ENCODE measurements at places on chromosomes 16 and 17.

DNA sequence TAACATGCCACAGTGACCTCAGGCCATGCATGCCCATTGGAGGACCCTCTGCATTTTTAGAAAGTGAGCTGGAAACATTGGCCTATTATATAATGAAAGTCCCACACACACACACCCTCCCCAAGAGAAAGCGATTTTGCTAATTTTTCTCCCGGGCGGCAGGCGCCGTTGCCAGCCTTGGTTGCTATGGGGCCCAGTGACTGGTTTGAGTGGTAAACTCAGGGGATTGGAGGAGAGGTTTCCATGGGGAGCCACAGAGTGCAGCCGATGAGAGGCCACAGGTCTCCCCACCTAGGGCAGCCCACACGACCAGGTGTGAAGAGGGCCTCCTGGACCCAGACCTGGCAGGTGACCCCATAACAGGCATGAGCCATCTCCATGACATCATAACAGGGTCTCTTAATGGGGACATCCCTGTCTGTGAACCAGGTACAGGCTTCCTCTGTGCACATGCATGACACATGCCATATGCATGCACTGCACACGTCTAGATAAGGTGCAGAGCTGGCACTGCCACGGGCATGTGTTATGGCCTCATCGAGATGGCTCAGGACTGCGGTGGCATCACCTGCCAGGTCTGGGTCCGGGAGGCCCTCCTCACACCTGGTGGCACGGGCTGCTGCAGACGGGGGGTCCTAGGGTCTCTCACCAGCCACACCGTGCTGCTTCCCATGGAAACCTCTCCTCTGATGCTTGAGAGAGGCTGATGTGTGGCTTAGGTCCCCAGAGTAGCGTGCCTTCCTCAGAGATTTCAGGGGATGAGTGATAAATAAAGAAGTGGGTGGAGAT, 144.1 kb downstream of the RBFOX3 start:
- DNase-seq: no peak

GRCh38 chr17:7243453-7243729, 1.1 kb upstream of the GABARAP start:
- DNase-seq: no peak

- DNase-seq: no peak
Observed at GRCh38 chr17:1920948-1921351, 91.1 kb downstream of the RPA1 start.

DNA sequence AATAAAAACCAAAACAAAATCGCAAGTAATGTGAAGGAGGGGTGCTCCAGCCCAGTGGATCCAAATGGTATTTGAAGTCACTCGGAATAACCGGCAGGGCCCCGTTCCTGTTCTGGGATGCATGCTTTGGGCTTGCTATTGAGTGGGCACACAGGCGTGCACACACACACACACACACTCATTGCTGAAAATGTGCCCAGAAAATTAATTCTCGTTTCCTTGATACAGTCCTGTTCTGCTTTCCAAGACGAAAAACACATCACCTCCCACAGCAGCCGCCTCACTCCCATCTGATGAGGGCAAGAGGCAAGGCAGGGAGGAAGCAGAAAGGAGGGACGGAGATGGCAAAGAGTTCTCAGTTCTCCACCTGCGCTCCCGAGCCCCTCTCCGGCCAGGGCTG, 62.2 kb upstream of the SDK2 start:
- no peak for DNase-seq

DNA sequence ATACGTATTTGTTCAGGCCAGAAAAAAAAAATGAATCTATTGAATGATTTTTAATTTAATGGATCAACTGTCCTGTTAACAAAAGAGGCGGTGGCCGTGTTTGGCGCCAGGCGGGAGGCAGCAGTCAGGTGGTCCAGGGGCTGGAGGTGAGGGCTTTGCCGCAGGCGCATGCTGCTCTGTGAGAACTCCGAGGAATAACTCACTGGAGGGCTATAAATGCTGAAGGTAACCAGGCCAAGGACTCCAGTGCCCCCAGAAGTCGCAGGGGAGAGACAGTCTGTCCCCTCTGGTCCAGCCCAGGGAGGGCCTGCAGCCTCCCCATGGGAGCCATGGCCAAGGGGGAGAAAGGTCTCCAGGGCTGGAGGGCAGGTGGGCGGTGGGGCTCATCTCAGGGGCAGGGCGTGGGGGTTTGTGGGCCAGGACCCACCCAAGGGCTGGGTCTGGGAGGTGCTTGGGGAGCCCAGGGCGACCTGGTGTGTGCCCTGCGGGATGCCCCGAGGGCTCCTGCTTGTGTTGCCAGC, 7.1 kb upstream of the BAHCC1 start:
- DNase-seq: no peak

DNA sequence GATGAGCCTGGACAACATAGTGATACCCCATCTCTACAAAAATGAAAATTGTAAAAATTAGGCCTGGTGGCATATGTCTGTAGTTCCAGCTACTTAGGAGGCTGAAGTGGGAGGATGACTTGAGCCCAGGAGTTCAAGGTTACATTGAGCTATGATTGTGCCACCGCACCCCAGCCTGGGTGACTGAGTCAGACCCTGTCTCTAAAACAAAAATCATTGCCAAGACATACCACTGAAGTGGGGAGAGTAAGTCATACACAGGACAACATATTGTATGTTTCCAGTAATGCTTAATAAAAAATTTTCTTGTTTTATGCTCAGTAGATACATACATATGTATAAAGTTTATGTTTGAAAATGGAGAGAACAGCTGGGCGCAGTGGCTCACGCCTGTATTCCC, 39.2 kb downstream of the NDE1 start:
- DNase-seq: no peak

DNA sequence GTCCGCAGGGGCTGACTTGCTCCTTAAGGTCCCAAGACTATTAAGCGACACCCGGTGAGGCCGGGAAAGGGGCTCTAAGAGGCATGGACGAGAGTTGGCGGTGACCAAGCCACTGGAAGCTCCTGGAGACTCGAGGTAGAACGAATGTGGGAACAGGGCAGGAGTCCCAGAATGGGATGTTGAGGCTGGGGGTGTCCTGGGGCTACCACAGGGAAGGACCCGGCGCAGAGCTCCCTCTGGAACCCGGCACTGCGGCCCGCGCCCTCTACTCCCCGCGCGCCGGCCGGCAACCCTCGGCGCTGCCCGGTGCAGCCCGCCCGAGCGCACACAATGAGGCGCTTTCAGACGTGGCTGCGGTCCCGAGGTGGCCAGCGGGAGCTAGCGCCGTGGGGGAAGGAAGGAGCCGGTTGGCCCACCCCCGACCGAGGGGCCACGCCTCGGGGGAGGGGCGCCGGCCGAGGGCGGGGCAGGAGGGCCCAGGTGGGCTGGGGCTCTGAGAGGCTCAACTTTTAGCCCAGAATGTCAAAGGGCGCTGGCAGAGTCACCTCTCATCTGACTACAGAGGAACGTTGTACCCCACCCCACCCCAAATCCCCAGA, at the start of gene CHST6:
Gene CHST6, minus strand, starts transcription at position 366 of the 599 bp plus-strand sequence. CDS start 15,613 bp downstream, outside the sequence.
- DNase-seq: no peak

- DNase-seq: no peak
Observed at GRCh38 chr16:85528528-85529387, 84.4 kb upstream of the GSE1 start.

- DNase-seq: no peak
Observed at GRCh38 chr17:73282629-73283028, 20.9 kb upstream of the CPSF4L start.

- no peak for DNase-seq
Observed at GRCh38 chr16:35449663-35450062, 1990.3 kb downstream of the TP53TG3F start.

GRCh38 chr17:62876673-62877405, 68.7 kb upstream of the MARCHF10 start:
- DNase-seq: no peak

DNA sequence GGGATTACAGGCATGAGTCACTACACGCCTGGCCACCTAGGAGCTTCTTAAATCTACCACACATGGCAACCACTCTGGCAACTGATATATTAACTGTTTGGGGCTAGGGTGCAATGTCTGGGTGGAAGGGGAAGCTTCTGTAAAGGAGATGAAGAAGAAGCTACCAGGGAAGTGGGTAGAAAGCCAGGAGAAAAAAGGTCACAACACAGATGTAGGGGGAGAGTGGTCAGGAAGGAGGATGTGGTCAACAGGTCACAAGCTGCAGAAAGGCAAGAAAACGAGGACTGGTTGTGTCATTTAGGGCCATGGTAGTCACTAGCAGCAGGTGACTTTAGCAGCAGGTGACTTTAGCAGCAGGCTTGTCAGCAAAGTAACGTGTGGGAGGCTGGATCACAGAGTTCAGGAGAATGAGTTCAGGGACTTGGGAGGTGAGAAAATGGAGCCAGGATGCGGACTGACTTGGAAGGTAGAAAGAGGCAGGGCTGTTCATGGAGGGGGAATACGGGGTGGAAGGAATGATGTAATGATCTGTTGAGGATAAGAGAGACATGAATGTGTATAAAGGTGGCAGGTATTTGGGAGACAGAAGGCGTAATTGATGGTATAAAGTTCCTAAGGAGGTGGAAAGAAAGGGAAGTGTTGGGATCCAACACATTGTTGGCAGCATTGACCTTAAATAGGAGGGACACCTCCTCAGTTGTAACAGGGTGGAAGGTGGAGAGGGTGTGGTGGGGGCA, 16.3 kb upstream of the WFIKKN2 start:
- no peak for DNase-seq

DNA sequence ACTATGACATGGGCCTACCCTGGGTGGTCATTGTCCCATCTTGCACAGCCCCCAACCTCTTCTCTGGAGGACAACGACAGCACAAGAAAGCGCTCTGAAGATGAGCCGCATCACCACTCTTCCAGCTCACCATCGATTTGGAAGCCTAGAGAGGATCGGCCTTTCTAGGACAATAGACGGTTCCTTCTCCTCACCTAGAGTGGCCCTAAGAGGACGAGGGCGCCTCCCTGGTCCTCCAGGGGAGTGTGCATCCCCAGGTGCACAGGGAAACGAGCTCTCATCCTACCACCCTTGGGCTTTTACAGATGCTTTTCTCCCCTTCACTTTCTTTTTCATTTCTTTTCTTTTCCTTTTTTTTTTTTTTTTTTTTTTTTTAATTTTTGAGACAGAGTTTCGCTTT, 20.3 kb upstream of the SLC52A1 start:
- no peak for DNase-seq

- DNase-seq: no peak
Observed at GRCh38 chr17:142876-143784, 5.8 kb downstream of the SCGB1C2 start.

DNA sequence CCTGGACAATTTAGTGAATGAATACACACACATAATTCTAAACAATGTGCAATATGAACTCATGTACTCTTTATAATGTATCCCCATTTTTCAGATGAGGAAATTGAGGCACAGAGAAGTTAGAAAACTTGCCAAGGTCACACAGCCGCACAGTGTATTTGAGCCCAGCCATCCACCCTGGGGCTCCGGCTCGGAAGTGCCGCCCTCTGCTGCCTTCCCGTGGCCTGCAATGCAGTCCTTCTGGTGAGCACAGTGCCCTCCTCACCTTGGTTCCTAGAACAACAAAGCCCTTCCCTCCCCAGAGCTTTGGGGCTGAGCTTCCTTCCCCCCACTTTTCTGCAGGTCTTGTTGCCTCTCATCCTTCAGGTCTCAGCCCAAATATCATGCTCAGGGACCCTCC, 63.7 kb downstream of the C16orf78 start:
- DNase-seq: no peak

DNA sequence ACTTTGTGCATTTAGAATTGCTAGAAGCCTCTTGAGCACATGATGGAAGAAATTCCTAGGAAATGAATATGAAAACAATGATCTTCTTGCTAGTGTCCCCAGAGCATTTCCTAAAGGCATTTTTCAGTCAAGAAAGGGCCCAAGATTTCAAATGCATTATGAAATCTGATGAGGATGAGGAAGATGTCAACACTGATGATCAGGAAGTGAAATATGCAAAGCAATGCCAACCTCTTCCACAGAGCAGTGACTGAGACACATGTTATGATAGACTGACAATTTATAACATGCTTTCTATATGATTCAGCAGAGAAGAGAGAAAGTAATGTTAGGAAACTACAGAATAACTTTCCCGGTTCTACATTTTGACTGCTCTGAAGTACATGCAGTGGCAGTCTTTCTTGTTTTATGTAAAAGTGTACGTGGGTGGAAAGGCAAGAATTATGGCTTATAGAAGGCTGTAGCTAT, 859.1 kb upstream of the GOT2 start:
- DNase-seq: peak; percentile 91

- no peak for DNase-seq
Observed at GRCh38 chr17:51992864-51993416, 165.6 kb downstream of the CA10 start.

DNA sequence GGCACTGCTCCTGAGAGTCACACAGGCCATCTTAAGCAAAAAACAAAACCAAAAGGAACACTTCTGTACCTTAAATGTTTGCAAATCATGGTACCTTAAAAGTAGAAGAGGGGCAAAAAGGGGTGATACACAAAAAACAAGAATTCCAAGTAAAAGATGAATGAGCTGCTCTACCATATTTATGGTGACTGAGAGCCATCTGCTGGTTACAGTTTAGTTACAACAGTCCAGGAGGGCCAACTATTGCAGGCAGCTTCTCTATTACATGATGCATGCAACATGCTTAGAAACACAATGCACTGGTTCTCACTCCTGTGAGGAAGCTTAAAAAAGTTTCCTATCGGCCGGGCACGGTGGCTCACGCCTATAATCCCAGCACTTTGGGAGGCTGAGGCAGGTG, 53.5 kb downstream of the STX8 start:
- DNase-seq: peak; percentile 28

DNA sequence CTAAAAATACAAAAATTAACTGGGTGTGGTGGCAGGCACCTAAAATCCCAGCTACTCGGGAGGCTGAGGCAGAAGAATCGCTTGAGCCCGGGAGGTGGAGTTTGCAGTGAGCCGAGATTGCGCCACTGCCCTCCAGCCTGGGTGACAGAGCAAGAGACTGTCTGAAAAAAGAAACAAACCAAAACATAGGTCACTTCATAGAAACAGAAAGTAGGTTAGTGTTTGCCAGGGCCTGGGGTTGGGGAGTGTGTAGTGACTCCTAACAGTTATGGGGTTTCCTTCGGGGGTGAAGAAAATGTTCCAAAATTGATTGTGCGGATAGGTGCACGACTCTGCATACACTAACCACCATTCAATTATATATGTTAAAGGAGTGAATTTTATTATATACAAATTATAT, 59.2 kb downstream of the ATP2C2 start:
- DNase-seq: no peak

- DNase-seq: no peak
Observed at GRCh38 chr16:2785101-2785991, 2.0 kb downstream of the PRSS33 start.

- no peak for DNase-seq
Observed at GRCh38 chr16:87604634-87605111, 2.4 kb downstream of the JPH3 start.

GRCh38 chr16:2775765-2776499, 1.1 kb downstream of the ELOB start:
- no peak for DNase-seq

All from fibroblast of skin of left quadriceps (primary cell).